ENCODE measurements at places on chromosomes 7 and 10. TPM values are rescaled to one million over a fixed set of nuclear protein-coding genes. Genes with fewer than 3 reads are reported as not detected.

DNA sequence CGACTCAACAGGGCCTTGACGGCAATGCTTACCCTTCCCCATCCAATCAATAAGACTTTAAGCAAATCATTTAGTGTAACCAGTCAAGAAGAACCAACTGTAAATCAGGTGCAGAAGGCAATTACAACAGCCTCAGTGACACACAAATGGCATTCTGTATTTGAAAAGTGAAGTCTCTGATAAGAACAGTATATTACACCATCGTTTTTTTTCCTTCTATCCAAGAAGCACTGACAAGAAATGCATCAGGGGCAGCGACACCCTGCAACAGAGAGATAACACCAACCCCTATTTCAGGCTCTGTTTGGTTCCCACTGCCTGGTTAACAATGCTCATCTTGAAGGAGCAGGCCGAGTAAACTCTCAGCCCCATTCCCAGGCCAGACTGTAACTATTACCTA is 204.0 kb upstream of the AOAH start:
- H3K27ac ChIP-seq = no peak overlapping the region
- peaks cover 2% of the 10 kb centered on the region for H3K4me1 ChIP-seq
- peaks cover 34% of the 10 kb centered on the region for H3K36me3 ChIP-seq
- DNase-seq = no peak
- H3K27me3 ChIP-seq = no peaks in the 10 kb centered on the region

- H3K27ac ChIP-seq = peak overlapping the region; percentile 86
- no peaks in the 10 kb centered on the region for H3K27me3 ChIP-seq
- H3K4me1 ChIP-seq = peaks cover 15% of the 10 kb centered on the region
- peak overlapping the region; percentile 91 for H3K4me3 ChIP-seq
Measured at GRCh38 chr10:95229724-95230627, 35.9 kb downstream of the ACSM6 start.

DNA sequence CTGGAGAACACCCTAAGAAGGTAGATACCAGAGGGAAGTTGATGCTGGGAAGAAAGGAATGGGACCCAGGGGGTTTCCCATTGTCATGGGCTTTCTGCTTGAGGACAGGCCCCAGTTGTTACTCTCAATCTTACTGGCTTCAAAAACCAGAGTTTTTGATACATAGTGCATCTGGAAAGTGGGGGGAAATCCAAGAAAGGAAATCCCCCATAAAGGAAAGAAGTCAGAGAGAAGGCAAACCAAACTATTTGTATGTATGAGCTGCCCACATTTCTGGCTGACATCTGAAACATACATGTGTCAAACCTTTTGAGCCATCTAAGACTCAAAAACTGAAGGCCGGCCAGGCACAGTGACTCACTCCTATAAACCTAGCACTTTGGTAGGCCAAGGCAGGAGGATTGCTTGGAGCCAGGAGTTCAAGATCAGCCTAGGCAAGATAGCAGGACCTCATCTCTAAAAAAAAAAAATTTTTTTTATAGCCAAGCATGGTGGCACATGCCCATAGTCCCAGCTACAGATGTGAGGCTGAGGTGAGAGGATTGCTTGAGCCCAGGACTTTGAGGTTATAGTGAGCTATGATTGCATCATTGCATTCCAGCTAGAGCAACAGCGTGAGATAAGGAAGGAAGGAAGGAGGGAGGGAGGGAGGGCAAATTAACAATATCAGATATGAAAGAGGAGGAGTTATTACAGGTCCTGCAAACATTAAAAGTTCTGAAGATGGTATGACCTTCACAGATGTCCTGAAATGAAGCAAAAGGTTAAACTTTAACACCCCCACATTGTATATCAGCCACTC is 6.7 kb upstream of the COA1 start:
- no peaks in the 10 kb centered on the region for H3K36me3 ChIP-seq
- no peak overlapping the region for H3K4me3 ChIP-seq
- DNase-seq = no peak
- no peaks in the 10 kb centered on the region for H3K27me3 ChIP-seq
- H3K27ac ChIP-seq = no peak overlapping the region
- no peaks in the 10 kb centered on the region for H3K4me1 ChIP-seq

The CLRN3 gene
- not detected for total RNA-seq

The GPR15LG gene
- not detected for total RNA-seq

DNA sequence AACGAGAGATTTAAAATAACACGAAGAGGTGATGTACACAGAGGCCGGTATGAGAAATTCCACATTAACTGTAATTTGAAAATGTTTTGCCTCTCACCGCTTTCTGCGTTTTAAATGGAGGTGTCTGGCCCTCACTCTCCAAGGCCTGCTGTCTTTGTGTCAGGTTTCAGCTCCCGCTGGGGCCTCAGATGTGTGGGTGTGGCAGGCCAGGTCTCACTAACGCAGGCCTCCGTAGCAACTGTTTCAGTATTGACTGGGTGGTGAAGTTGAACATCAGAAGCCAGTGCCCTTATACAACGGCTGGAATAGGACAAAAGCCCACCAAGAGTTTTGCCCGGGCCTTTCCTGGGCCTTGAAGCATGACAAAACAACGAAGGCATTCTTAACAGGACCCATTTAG is 303.1 kb downstream of the ADARB2 start:
- no peak for DNase-seq
- H3K4me3 ChIP-seq = no peak overlapping the region
- H3K27ac ChIP-seq = no peak overlapping the region
- peaks cover 5% of the 10 kb centered on the region for H3K27me3 ChIP-seq
- H3K36me3 ChIP-seq = no peaks in the 10 kb centered on the region
